ENCODE measurements at places on chromosomes 7 and 10.

GRCh38 chr10:80966326-80966986 lies 428.8 kb downstream of the SH2D4B start:
- no peak for DNase-seq

DNA sequence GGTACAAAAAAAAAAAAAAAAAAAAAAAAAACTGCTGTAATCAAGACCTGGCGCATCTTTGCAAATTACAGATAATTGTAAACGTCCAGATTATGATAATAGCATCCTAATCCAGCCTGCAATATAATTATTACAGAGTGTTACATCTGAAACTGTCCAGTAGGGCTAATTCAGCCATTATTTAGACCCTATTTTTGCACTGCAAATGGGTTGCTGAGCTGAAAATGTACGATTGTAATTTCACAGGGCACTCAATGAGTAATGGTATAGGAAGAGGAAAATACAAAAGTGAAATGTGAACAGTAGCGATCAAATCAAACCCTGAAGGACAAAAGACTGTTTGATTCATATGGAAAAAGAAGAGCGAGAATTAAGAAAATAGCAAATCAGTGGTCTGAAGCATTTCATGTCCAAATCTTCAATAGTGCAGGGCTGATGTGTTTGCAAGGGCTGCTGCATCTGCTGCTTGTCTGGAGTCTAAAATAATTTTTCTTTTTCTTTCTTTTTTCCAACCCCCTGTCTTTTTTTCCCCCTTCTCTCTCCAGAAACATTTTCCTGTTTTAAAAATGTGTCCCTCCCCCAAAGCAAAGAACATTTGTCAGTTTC lies 8.9 kb downstream of the DLX6 start:
- DNase-seq = no peak

DNA sequence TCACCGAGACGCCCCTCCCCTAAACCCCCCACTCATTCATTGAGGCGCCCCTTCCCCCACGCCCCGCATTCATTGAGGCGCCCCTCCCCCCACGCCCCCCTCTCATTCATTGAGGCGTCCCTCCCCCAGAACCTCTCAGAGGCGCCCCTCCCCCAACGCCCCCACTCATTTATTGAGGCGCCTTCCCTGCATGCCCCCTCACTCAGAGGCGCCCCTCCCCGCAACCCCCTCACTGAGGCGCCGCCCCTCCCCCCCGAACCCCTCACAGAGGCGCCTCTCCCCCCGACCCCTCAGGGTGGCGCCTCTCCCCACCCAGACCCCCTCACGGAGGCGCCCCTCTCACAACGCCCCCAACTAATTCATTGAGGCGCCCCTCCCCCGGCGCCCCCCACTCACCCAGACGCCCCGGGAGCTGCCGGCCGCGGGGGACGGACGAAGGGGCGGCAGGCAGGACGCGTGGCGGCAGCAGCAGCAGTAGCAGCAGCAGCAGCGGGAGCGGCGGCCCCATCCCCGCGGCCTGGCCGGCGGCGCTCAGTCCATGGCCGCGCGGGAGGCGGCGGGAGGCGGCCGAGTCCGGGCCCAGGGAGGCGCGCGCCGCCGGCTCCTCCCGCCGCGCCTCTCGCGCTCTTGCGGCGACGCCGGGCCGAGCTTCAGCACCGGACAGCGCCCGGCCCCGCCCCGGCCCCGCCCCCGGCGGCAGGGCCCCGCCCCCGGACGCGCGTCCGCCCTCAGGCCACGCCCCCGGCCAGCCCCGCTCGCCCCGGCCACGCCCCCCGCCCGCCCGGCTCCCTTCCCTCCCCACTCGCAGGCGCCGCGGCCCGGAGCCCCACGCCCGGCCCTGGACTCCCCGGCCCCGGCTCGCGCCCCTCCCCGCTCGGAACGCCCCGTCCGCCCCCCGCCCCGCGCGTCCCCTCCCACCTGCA lies at the start of gene PTPRN2:
Gene PTPRN2 (minus strand): TSS at position 662 of the 923 bp plus-strand sequence.
- peak; percentile 60 for DNase-seq

GRCh38 chr10:86968994-86969355 lies 693 bp downstream of the ADIRF start:
- no peak for DNase-seq

GRCh38 chr7:66950763-66951162 lies 29.7 kb downstream of the TMEM248 start:
- DNase-seq = no peak

- no peak for DNase-seq
These were observed 86.3 kb upstream of the VIPR2 start for GRCh38 chr7:159231017-159231416.

GRCh38 chr10:83142074-83142563 lies 997.2 kb upstream of the GHITM start:
- no peak for DNase-seq

GRCh38 chr10:11882646-11883375 lies 59.7 kb downstream of the PROSER2 start:
- no peak for DNase-seq

DNA sequence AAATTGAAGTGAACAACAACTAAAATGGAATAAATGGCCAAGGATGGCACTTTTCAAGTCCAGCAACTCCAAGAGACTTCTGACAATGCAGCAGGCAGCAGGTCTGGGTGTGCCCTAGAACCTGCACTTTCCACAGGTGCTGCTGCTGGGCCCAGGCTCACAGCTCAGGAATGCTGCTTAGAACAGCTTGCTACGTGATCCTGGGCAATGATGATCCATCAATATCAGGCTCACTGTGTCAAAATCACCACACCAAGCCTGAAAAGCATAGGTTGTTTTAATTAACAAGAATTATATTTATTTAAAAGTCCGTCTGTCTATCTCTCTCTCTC lies 148.4 kb downstream of the TNS3 start:
- no peak for DNase-seq

- DNase-seq = no peak
These were observed 46.5 kb downstream of the DLD start for GRCh38 chr7:107937531-107937930.

GRCh38 chr7:26372704-26373103 lies 81.0 kb downstream of the SNX10 start:
- no peak for DNase-seq

DNA sequence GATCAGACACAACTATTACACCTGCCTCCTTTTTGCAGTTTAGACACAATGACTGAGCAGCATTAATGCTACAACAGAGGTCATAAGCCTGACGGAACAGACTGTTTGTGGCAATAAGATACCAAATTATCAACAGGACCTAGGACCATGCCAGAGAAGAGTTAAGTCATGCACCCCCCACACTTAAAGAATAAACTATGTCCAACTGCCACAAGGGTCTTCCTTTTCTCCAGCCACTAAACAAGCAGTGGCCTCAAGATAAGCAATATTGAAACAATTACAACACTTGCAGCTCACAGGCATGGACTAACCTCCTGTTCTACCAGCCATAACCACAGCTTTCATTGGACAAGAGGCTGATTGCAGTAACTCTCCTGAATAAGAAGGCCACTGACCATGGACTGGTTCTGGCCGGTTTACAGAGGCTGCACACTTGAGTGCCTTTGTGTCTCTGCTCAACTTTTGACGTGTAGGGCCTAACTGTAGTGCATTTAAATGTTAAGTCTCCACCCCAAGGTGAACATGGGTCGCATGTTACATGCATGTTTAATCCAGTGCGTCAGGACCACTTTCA lies 104.4 kb downstream of the STRA8 start:
- DNase-seq = no peak

DNA sequence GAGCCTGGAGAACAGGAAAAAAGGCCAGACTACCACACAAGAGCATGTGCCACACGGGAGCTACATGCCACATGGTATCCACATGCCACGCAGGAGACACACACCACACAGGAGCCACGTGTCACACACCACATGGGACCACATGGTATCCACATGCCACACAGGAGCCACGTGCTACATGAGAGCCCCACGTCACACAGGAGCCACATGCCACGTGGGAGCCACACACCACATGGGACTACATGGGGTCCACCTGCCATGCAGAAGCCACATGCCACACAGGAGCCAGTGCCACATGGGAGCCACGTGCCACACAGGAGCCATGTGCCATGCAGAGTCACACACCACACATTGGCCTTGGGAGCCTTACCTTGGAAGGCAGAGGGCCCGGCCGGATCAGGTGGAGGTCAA lies 244.4 kb upstream of the PPP2R2D start:
- no peak for DNase-seq

GRCh38 chr7:5693529-5693928 lies 87.9 kb downstream of the RNF216 start:
- DNase-seq = no peak

DNA sequence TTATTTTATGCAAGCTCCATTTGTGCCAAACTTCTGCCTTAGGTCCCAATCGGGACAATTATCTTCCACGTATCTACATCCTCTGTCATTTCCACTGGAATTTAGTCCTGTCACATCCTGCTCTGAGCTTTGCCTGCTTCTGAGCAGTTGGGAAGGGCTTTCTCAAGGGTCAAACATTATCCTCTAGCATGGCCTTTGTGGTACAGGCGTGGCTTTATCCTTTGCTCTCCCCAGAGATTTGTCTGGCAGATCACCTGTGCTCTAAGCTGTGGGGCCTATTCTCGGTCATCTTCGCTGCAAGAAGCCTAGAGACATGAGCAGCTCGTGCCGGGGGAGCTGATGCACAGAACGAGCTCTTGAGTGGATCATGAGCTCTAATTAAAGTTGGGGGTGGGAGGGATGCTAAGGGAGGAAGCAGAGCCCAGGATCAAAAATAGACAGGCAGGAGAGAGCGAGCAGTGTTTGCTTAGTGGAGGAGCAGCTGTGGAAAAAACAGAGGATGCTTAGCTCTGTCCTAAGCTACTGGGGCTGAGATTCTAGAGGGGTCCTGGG lies 19.8 kb upstream of the TMEM273 start:
- no peak for DNase-seq

DNA sequence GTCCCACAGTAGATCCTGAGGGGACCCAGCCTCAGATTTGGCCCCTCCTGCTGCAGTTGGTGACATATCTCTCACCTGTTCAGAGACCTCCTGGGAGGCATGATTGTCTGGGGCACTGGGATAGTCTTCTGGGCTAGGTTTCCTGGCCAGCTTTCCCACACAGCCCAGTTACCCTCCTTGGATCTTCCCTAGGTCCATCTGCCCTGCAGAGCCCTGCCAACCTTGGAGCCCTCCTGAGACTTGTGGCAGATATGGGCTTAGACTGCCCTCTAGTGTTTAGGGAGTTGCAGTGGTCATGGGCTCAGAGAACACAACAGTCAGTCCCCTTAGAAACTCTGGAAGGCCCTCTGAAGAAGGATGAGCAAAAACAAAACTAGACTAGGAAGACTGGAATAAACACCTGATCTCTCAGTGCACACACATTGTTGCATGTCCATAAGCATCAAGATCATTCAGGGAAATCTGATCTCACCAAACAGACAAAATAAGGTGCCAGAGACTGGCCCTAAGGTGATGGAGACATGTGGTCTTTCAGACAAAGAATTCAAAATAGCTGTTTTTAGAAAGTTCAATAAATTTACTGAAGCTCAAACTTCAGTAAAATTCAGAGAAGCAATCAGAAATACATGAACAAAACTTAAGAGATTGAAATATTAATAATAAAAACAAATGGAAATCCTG lies 324.6 kb downstream of the ATRNL1 start:
- DNase-seq = no peak

DNA sequence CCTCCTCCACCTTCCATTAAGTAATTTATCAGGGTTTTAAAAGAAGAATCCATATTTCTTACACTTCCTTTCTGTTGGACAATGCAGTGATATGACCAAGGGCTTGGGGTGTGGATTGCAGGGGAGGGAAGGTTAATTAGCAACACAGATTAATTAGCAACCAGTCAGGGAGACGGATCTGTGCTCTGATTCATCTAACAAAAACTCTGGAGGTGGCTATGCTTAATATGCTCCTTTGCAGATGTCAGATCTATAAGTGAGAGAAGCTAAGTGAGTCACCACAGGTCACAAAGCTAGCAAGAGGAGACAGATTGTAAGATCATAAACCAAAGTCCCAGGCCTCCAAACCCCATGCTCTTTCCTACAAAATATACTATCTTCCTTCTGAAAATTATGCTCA lies 178.8 kb upstream of the ITGB1 start:
- DNase-seq = no peak

GRCh38 chr7:79285756-79286155 lies 167.7 kb downstream of the MAGI2 start:
- no peak for DNase-seq

DNA sequence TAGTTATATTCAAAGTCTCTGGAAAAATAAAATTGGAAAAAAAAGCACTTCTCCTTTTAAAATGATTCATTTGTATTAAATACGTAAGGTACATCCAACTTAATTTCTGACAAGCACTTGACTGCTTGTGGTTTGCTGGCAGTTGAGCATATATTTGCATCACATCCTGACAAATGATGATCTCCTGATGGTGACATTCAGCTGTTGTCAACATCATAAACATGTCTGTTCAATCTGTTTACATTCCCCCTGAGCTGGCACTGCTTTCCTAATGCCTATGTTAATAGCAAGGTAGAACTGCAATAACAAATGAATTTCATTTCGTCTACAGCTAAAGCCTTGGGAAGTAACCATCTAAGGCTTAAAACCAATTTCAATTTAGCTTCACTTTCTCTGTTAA lies 24.4 kb downstream of the TSPAN12 start:
- no peak for DNase-seq

DNA sequence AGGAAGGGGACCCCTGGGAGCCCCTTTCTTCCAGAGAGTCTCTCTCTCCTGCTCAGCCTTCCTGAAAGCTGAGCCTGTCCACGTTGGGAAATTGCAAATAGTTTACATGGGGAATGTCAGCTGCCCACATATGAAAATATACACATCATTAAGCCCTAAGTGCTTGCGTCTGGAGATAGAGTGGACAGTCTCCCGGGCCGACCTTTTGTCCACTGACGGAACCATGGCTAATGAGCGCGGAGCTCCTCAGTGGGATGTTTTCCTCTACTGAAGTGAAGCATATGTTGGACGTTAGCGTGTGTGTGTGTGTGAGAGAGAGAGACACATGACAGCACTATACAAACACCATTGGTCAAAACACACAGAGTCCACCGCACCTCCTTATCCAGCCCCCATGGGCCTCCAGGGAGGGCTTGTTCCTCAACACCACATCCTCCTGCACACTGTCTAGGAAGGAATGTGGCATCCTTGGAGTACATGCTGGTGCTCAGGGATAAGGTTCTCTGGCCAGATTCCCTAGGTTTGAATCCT lies 128.4 kb downstream of the RGS10 start:
- DNase-seq = no peak

DNA sequence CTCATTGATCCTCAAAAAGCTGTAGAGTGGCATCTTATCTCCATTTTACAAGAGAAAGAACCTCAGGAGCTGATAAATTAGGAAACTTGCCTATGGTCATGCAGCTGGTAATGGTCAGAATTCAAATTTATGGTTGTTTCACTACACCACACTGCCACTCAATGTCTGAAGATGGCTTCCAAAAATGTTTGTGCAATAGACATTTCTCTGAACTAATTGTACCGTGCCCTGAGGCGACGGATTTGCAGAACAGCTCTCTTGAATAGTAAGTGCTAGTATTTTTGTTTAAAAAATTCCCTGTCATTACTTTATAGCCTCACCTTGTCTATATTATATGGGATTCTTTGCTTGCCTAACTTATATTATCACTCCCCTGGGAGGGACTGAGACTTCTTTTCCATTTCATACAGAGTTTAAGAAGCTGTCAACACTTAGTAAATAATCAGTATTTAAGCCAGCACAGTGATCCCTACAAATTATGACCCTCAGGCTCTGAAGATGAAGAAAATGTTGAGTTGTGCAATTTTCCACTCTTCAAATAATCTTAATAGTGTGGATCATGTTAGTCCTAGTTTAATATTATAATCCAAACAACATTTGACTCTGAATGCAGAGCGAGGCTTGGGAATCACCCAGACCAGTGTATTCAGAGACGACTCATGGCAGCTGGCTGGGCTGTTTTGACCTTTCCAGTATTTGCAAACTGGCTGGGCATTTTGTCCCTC lies 346.6 kb downstream of the PTEN start:
- DNase-seq = no peak
